ENCODE measurements at places on chromosomes 7 and 10.

DNA sequence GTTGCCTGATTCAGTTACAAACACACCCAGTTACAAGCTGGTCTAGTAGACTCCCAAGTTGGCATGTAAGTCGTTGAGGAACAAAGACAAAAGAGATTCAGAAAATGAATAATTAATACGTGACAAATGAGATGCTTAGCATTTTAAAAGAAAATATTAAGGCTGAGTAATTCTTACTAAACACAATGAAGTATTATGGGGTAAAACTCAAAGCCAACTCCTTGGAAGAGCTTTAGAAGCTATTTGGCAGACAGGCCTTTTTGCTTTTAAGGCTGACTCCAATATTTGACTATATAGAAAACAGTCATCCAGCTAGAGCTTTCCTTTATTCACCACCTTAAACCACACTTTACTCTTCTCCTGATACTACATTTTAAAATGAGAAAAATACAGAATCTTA lies 5.4 kb downstream of the TRDMT1 start:
- DNase-seq: no peak

- DNase-seq: no peak
Observed at GRCh38 chr10:61296161-61296560, 157.0 kb downstream of the TMEM26 start.

GRCh38 chr7:4951903-4952636 lies 6.9 kb downstream of the MMD2 start:
- DNase-seq: no peak

- DNase-seq: no peak
Observed at GRCh38 chr7:128007303-128007680, 23.9 kb downstream of the LRRC4 start.

- DNase-seq: no peak
Observed at GRCh38 chr10:27253576-27253975, 13.0 kb upstream of the ACBD5 start.

DNA sequence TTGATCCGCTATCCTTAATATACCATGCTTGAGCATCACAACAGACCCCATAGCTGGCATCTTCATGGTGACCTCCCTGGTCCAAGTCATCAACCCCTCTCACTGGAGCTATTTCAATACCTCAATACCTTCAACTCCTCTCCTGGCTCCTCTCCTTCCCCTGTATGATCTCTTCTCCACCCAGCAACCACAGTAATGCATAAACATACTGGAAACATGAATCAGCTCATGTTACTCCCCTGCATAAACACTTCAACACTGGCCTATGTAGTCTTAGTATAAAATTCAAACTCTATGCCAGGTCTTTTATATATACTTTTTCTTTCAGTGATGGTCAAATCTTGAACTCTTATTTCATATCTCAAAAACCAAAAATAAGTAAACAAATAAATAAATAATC lies 31.8 kb upstream of the TMEM273 start:
- no peak for DNase-seq

- no peak for DNase-seq
Observed at GRCh38 chr10:81019029-81019890, 481.6 kb downstream of the SH2D4B start.

- DNase-seq: no peak
Observed at GRCh38 chr7:27064159-27064558, 31.6 kb downstream of the HOXA1 start.

GRCh38 chr7:74266191-74266963 lies 12.2 kb upstream of the RFC2 start:
- no peak for DNase-seq

GRCh38 chr10:5465976-5466450 lies 33.4 kb downstream of the CALML5 start:
- DNase-seq: no peak

- DNase-seq: no peak
Observed at GRCh38 chr7:95102662-95103061, 195.3 kb downstream of the PPP1R9A start.

GRCh38 chr7:156673454-156673853 lies 32.9 kb downstream of the RNF32 start:
- DNase-seq: no peak

- DNase-seq: no peak
Observed at GRCh38 chr7:129495987-129496386, 6.3 kb upstream of the SMKR1 start.

- DNase-seq: no peak
Observed at GRCh38 chr10:38156416-38157269, 62.5 kb downstream of the ZNF37A start.

DNA sequence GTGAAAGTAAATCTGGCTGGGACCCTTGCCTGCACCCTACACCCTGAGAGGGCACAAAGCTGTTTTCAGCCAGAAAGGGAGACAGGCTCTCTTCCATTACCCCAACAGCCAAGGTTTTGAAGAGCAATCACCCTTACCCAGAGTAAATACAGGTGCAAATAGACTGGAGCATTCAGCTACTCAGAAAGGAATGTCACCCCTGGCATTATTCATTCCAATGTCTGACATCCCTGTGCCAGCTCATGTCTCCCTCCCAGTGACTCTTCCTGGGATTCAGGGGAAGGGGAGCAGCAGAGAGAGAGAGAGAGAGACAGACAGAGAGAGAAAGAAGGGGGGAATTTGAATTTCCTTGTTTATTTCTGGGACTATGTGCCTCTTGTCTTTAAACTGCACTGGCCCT lies 611.8 kb downstream of the SORCS3 start:
- DNase-seq: no peak

- DNase-seq: no peak
Observed at GRCh38 chr10:4141471-4141870, 356.5 kb upstream of the KLF6 start.

GRCh38 chr7:11831156-11831735 lies 752 bp downstream of the THSD7A start:
- no peak for DNase-seq

DNA sequence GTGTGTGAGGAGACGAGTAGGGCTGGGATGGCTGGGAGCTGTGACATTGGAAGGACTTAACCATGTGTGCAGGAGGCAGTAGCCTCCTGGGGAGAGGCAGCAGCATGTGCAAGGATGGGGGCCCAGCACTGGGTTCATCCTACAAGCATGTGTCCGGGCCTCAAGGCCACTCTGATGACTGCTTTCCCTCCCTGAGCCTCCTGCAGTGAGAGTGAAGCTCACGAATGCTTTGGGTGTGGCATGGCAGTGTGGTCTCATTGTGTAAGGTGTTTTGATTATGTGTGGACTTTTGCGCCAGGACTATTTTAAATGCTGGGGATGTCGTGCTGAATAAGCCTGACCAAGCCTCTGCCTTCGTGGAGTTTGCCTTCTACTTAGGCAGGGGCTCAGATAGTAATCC lies 122.0 kb upstream of the INSYN2A start:
- no peak for DNase-seq

- DNase-seq: no peak
Observed at GRCh38 chr10:21993360-21994001, 10.0 kb downstream of the DNAJC1 start.

- no peak for DNase-seq
Observed at GRCh38 chr10:4781955-4782354, 44.1 kb upstream of the AKR1E2 start.

DNA sequence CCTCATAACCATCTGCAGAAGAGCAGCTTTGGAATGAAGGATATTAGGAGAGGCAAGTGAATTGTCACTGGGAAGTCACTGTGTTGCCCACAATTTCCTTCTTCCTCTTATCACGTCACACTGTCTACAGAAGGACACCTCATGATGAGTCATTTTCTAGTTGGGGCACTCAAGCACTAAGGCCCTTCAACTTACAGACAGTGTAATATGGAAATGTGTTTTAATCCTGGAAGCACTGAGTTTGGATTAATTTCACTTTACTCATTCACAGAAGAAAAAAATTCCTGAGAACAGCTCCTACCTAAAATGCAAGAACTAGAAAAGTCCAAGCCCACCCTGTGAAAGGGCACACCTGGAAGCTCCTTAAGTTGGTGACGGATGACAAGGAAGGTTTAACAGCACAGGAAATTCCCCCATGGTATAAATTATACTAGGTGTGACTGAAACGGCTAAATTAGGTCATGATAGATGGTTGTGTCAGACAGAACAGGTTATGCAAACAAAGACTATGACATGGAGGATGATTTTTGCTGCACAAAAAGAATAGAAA lies 56.6 kb downstream of the PARD3 start:
- no peak for DNase-seq

DNA sequence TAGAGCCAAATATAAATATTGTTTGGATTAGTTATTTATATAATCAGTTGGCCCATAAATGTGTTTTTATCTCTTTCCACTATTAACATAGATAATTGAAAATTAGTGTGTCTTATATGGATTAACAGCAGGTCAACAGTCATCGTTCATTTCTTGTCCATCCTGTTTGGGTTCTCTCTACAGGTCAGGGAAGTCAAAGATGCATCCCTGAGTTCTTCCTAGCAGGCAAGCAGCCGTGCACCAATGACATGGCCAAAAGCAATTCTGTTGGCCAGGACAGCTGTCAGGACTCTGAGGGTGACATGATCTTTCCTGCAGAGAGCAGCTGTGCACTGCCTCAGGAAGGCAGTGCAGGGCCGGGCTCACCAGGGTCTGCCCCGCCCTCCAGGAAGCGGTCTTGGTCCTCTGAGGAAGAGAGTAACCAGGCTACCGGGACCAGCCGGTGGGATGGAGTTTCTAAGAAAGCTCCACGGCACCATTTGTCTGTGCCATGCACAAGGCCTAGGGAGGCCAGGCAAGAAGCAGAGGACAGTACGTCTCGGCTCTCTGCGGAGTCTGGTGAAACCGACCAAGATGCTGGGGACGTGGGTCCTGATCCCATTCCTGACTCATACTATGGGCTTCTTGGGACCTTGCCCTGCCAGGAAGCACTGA lies 15.9 kb downstream of the FBH1 start:
- DNase-seq: no peak

- DNase-seq: no peak
Observed at GRCh38 chr7:93374345-93374940, 142.3 kb downstream of the VPS50 start.

- DNase-seq: no peak
Observed at GRCh38 chr7:41255716-41256115, 447.2 kb downstream of the INHBA start.

- DNase-seq: no peak
Observed at GRCh38 chr10:86855513-86855912, 99.1 kb downstream of the BMPR1A start.

GRCh38 chr7:70474639-70475234 lies 657.2 kb upstream of the GALNT17 start:
- no peak for DNase-seq

DNA sequence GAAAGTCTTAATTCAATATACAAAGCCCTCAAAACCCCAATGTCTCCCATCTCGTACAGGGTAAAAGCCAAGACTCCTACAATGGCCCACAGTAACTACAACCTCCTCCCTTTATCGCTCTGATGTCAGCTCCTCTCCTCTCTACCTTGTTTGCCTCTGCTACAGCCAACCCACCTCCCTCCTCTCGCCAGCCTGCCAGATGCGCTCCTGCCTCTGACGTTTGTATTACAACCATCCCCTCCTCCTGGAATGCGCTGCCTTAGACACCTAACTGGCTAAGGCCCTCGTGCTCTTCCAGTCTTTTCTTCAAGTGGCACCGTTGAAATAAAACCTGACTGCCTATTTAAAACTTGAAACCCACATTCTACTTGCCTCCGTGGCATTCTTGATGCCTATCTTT lies 115.3 kb upstream of the MYO3A start:
- DNase-seq: no peak

- no peak for DNase-seq
Observed at GRCh38 chr10:48390933-48391845, 84.7 kb downstream of the MAPK8 start.

GRCh38 chr7:82015751-82016150 lies 245.9 kb upstream of the HGF start:
- no peak for DNase-seq

DNA sequence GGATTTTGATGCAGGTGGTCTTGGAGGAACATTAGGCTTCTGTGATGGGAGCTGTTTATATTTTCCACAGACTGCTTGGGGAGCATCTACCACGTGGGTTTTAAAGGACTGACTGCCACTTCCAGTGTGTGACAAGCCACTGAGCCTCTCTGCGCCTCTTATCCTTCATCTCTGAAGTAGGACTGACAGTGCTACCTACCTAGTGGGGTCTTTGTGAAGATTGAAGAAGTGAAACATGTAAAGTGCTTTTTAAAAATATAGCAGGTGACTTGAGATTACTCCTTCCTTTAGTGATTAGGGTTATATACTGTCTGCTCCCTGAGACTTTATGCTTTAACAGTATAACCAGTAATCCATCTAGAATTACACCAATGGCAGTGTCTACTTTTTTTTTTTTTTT lies 29.9 kb downstream of the NKX2-3 start:
- DNase-seq: no peak

DNA sequence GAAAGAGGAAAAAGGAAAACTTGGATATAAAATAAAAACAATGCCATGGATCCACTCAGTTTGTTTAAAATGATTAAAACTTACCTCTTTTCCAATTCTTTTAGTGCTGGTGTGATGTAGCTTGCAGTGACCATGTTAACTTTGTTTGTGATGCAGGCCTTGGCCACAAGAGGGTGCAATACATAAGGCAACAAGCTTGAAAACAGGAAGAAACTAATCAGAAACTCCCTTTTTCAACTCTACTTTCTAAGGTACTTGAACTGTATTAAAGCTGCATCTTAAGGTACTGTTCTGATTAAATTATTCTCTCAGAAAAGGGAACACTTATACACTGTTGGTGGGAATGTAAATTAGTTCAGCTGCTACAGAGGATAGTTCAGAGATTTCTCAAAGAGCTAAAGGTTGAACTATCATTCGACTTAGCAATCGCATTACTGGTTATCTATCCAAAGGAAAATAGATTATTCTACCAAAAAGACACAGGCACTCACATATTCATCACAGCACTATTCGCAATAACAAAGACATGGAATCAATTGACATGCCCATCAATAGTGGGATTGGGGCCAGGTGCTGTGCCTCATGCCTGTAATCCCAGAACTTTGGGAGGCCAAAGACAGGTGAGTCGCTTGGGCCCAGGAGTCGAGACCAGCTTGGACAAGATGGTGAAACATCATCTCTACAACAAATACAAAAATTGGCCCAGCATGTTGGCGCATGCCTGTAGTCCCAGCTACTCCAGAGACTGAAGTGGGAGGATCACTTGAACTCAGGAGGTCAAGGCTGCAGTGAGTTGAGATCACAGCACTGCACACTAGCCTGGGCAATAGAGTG lies 50.9 kb downstream of the AASS start:
- DNase-seq: peak; percentile 1

GRCh38 chr10:33939892-33940291 lies 605.4 kb upstream of the NRP1 start:
- DNase-seq: no peak
